Stimulated activated CD4-positive, alpha-beta T cell treated with anti-CD3 and anti-CD28 coated beads, Interleukin-12 subunit alpha, Interleukin-12 subunit beta, amount 100 ng/mL, for 24 hours (primary cell): ENCODE measurements at places on chromosomes 13 and 19.

GRCh38 chr19:47321630-47322029, 10.3 kb upstream of the C5AR2 start:
- no peak for DNase-seq

DNA sequence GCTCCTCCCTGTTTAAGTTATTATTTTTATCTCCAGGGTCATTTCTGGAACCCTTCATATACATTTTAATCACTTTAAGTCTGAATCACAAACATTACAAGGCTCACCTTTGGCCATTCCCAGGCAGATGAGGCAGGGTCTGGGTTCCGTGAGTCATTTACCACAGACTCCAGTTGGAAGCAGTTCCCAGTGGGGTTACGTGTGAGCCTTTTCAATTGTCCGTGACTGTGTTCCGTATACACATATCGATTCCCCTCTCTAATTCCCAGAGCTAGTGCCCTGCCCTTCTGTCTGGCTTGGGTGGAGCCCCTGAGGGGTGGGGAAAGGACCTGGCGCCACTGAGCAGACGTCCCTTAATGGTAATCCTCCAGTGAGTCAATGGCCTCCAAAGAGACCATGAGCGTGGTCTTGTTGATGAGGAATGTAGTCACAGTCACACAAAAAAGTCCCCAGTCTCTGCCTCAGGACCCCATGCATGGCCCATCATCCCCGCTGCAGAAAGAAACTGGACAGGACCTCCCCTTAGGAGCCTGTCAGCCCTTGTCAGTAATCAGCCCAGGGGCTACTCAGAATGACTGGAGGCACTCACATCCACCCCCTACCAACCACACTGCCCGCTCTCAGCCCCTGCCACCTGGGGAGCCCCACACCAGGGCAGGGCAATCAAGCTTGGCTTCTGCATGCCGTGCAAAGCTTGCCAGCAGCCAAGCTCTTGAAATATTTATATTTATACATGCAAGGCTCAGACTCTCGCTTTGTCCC, 144.4 kb downstream of the ZIC5 start:
- DNase-seq = no peak

DNA sequence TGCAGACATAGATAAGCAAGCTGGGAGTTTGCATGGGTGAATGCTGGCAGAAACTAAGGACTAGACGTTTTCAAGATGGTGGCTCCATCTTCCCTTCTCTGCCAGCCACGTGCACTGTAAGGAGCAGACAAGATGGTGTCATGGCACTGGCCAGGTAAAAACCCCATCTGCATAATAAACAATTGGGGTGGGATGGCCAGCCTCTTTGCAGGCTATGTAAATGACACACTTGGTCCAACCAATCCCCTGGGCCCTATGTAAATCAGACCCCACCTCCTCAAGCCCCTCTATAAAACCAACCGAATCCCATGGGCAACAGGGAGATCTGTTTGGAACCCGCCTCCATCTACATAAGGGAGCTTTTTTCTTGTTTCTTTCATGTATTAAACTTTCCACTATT, 2.4 kb upstream of the OR7A5 start:
- DNase-seq = no peak

DNA sequence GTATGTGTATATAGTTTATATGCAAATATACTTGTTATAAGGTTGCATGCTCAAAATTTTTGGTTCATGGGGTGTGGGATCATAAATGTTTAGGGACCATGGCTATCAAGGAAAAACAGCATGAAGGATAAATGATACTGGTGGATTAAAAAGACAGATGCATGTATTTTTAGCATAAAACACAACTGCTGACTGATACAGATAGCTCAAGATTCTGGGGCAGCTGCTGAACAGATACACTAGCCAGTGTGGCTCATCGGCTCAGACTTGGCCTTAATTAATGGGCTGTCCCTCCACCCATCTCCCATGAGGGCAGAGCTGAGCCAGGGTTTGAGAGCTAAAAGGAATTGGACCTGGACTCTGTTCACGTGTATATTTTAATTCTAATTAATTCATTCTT, 11.4 kb downstream of the ALOX5AP start:
- DNase-seq = no peak

GRCh38 chr19:20271215-20271926, 104.4 kb downstream of the ZNF486 start:
- DNase-seq = no peak

GRCh38 chr13:46830405-46831005, 33.5 kb upstream of the ESD start:
- DNase-seq = no peak

DNA sequence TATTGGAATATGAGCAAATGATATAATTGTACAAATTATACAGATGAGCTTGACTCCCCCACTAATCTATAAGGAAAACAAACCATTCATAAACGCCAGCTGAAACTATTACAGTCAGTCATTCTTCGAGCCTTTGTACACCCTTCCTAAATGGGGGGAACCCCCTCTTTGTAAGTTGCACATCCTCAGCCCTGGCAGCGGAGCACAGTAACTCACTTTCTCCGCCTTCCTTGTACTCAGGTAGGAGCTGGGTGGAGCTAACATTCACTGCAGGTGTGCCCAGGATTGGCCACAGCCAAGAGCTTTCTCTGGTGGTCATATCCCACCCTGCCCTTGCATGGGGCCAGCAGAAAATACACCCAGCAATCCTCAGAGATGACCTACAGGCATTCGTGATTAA, 28.6 kb downstream of the PIN1 start:
- DNase-seq = no peak

GRCh38 chr13:69681722-69682121, 425.9 kb upstream of the ATXN8OS start:
- DNase-seq = no peak

- no peak for DNase-seq
These were observed 4.2 kb downstream of the PRR36 start for GRCh38 chr19:7869910-7870511.

GRCh38 chr13:85249151-85249550, 550.1 kb downstream of the SLITRK6 start:
- DNase-seq = no peak

DNA sequence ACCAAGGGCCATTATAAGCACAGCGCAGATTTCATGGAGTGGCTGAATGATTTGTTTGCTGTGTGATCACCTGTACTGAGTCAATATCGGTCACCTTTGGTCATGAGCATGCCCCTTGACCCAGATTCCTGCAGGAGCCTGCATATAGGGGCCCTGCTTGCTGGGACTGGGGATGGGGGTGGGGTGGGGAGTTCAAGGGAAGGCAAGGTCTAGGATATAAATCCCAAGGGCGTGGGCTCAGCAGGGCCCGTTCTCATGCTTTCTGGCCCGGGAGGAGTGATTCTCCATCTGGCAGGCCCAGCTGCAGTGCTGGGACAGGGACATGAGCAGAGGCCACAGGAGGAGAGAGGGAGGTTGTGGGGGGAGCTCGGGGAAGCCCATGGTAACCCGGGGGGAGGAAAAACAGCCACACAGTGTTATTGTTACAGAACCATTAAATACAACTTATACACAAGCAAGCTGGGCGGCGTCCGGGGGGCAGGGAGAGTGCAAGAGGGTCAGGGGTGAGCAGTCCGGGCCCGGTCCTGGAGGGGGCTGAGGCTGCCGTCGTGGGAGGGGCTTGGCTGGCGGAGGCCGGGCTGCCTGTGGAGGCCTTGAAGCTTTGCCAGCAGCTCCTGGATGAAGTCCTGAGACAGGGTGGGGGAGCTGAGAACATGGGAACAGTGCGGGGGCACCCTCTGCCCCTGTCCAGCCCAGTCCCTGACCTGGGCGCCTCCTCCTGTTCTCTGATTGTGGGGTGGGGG, 5.2 kb downstream of the PPP1R14A start:
- DNase-seq = no peak

GRCh38 chr13:111027458-111028439, 87.4 kb upstream of the ARHGEF7 start:
- no peak for DNase-seq

DNA sequence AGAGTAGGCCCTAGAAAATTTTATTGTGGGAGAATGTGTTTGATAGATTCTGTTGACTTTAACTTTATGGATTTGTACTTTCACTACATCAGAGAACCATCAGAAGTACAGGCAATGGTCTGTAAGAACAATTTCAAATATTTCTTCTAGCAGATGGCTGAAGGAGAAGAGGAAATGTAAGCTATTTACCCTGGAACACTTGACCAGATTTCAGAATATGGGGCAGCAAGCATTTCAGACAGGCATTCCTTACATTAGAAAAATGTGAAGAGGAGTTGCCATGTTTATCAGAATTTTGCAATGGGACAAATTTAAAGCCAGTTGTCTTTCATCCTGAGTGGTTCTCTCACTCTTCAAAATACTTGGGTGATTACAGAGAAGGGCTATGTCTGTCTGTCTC, 7.5 kb downstream of the FRY start:
- DNase-seq = no peak

DNA sequence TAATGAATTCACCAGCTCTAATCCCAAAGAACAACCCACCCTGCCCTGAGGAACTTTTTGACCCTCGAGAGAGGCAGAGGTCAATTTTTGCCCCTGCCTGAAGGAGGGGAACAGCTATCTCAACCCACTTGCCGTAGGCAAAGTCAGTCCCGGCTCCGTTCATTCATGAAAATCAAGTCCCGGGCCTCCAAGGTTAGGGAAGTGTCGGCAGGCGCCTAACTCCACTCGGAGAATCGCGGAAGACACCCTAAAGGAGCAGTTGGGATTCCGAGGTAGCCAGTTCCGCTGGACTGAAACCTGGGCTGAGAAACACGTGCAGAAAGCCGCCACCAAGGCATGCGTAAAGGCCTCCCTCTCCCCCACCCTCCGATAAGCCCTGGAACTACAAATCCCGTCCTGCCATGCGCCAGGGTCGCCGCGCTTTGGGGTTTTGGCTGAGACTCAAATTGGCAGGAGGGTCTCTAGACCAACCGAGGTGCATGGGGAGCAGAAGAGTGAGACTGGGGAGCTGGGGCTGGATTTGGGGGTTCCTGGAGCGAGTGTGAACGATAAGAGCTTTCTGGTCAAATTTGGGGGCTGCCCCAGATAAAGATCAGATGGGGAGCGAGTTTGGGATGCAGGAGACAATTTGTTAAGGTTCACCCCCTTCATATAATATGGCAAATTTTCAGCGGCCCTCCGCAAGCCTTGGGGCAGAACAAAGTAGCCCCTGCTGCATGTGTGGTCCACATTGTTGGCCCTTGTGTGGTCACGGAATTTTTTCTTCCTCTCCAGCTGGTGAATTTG, at the start of gene TNPO2:
Gene TNPO2 (minus strand): TSS at position 292 of the 786 bp plus-strand sequence. CDS start 2,955 bp downstream, outside the sequence.
- DNase-seq = peak; percentile 76

DNA sequence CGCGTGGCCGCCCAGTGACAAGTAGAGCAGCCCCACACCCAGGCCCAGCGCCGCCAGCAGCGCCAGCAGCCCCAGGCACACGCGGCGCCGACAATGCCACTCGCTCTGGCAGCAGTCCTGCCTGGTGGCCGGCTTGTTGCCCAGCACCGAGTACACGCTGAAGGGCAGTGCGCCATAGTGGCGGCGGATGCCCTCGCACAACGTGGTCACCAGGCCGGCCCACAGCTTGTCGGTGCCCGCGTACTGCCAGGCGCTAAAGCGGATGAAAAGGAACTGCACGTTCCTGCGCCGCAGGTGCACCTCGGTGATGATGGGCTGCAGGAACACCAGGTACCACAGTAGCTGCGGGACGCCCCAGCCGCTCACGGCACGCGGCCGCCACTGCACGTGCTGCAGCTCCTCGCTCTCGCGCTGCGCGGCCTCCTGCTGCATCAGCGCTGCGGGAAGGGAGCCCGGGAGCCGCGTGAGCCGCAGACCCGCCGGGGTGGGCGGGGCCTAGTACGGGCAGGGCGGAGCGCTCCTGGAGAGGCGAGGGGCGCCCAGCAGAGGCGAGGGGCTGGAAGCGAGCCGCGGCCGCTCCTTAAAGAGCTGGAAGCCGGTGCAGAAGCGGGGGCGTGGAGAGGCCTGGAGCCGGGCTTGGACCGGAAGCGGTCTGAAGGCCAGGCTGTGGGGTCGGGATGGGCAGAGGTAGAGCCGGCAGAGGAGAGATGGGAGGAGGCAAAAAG, 7.3 kb downstream of the NKPD1 start:
- DNase-seq = peak; percentile 22

- DNase-seq = no peak
These were observed 1.1 kb upstream of the KCNJ14 start for GRCh38 chr19:48454150-48454730.

DNA sequence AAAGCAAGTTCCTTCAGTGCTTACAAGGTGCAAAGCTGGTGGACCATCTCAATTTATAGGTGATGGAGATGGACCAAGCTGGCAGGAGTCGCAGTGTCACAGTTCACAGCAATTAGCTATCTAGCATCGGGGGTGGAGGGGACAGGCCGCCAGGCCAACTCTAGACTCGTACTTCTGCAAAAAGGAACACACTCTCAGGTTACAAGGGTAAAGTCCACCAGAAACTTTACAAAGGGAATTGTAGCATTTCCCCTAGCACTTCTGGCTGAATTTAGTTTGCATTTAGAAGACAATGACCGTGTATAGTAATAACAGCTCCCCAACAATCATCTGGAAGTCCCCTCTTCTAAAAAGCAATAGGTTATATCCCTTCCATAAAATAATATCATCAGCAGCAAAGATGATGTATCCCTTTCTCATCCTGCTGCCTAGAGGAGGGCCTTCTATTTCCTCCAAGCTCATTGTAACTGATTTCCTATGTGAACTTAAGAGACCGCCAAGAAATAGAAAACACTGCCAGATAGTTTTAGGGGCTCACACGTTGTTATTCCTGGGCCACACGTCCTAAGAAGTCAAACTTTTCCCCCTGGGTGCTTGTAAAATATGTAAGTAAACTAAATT, 8.5 kb upstream of the DOCK9 start:
- DNase-seq = no peak

GRCh38 chr19:18878058-18878797, 17.7 kb downstream of the CERS1 start:
- DNase-seq = no peak

DNA sequence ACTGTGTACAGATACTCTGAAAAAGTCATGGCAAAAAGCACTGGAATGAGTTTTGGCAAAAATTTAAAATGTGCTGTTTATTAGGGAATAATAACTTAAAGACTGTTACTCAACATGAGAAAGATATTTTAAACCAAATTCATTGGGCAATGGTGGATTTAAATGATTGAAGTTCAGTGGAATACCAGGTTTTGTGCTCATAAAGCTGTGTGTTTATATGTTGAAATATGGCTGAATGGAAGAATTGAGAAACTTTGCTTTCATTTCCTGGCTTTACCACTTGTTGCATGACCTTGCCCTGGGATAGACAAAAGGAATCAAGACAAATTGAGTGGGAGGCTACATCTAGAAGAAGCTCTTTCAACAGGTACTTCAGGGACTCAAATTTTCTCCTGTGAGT, 246.4 kb downstream of the GPC5 start:
- no peak for DNase-seq

DNA sequence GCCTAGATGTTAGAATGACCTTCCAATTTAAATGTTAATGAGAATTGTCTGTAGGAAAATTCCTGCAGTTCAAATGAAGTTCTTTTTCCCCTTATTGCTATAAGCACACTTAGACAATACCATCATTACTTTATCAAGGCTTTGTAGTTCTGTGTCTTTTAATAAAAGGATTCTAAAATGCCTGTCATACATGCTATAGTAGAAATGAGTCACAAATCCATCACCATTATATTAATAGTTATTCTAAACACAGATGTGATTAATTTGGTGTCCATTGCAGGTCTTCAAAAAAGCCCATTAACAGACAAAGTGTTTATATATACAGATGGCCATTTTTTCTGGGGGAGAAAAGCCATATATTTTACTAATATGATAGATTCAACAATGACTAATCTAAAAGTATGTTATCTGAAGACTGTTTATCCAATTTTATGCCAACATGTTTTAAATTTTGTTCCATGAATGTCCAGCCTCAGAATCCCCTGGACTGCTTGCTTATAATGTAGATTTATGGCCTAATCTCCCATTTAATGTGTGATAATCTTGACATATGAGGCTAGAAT, 1678.3 kb upstream of the PCDH20 start:
- DNase-seq = no peak
